Mesendoderm (in vitro differentiated cells): ENCODE measurements at places on chromosomes 2 and 18.

GRCh38 chr2:239724194-239724849 lies 300.8 kb downstream of the NDUFA10 start:
- no peak overlapping the region for H3K27ac ChIP-seq
- DNase-seq: no peak
- H3K36me3 ChIP-seq: no peaks in the 10 kb centered on the region
- no peak overlapping the region for H3K4me3 ChIP-seq

DNA sequence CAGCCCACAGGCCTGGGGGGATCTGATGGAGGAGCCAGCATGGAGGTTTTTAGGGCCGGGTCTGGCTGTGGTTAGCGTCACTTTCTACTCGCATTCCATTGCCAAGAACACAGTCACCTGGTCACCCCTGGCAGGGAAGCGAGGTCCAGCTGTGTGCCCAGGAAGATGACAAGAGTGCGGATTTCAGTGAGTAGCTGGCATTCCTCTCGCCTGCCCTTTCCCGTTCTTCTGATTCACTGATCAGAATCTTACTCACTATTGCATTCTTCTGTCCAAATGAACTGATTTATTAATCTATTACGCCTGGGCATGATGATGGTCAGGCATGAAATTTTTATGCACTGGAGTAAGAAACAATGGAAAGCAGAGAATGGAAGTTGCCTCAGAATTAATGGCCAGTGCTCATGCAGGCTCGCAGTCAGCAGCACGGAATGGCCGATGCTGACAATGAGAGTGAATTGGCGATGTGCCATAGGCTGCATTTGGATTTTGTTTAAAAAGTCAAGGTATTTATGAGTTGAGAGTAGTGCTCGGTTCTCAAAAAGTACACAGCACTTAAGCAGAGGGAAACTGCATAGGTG lies 76.4 kb upstream of the MGAT5 start:
- H3K27me3 ChIP-seq: no peaks in the 10 kb centered on the region
- no peaks in the 10 kb centered on the region for H3K36me3 ChIP-seq
- no peak overlapping the region for H3K4me3 ChIP-seq
- peak; percentile 33 for DNase-seq

GRCh38 chr18:77866351-77866750 lies 616.7 kb downstream of the GALR1 start:
- no peaks in the 10 kb centered on the region for H3K27me3 ChIP-seq
- no peak overlapping the region for H3K27ac ChIP-seq
- peak; percentile 37 for DNase-seq
- no peaks in the 10 kb centered on the region for H3K36me3 ChIP-seq
- H3K4me3 ChIP-seq: no peak overlapping the region

DNA sequence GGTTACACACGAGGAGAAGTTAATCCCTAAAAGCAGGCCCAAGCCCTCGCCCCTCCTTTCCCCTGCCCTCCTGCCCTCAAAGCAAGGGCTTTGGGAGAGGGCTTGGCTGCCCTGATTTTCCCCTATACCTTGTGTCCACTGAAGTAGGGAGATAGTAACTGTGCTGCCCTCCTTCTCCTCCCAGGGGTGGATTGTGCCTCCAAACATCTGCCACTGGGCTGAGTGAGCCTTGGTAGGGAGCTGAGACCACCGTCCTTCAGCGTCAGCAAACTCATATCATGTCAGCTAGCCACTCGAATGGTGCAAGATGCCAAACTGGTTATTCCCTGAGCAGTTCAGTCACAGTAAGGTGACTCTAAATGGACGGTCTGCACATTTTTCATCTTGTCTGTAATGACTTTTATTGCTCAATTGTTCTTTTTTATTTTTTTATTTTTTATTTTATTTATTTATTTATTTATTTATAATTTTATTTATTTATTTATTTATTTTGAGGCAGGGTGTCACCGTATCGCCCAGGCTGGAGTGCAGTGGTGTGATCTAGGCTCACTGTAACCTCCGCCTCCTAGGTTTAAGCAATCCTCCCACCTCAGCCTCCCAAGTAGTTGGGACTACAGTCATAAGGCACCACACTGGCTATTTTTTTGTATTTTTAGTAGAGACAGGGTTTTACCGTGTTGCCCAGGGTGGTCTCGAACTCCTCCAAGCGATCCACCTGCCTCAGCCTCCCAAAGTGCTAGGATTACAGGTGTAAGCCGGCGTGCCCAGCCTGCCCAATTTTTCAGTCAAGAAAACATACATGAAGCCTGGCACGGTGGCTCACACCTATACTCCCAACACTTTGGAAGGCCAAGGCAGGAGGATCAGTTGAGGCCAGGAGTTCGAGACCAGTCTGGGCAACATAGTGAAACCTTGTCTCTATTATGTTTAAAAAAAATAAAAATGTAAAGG lies 8.7 kb downstream of the PCBP1 start:
- H3K27me3 ChIP-seq: no peaks in the 10 kb centered on the region
- no peak overlapping the region for H3K4me3 ChIP-seq
- no peak for DNase-seq
- no peaks in the 10 kb centered on the region for H3K36me3 ChIP-seq

- H3K27me3 ChIP-seq: no peaks in the 10 kb centered on the region
- no peak for DNase-seq
Measured at GRCh38 chr18:74407888-74408287, 49.2 kb downstream of the DIPK1C start.

DNA sequence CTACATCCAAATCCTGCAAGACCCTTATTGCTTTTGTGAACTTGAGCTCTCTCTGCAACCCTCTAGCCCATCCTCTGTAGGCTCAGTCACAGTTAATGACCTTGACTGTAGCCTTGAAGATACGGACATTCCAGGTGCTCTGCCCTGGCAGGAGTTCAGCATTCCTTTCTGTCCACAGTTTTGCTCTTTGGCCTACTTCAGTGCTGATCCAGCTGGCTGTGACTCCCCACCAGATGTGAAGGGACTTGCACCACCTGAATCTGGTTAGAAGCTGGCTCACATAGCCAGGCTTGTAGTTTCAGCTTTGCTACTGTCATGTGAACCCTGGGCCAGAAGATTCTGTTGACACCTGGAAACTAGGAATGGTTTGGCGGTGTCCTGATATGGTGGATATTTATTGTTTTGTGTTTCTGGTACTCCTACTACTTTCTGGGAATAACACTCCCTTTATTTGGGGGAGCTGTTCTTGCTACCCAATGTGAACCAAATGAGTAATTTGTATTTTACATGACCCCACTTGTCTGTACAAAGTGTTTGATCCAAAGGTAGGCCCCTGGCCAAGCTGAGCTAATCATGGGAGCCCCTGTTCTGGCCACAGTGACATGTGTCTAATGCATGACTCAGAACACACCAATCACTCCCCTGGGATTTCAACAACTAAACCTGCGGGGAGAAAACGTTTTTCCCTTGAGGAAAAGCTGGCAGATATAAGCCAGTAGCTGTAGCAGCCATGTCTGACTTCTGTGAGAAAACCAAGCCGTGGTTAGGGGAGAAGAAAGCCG lies 73.4 kb downstream of the CDCA7 start:
- no peaks in the 10 kb centered on the region for H3K27me3 ChIP-seq
- no peak overlapping the region for H3K27ac ChIP-seq
- no peaks in the 10 kb centered on the region for H3K4me1 ChIP-seq
- H3K36me3 ChIP-seq: no peaks in the 10 kb centered on the region
- H3K4me3 ChIP-seq: no peak overlapping the region

DNA sequence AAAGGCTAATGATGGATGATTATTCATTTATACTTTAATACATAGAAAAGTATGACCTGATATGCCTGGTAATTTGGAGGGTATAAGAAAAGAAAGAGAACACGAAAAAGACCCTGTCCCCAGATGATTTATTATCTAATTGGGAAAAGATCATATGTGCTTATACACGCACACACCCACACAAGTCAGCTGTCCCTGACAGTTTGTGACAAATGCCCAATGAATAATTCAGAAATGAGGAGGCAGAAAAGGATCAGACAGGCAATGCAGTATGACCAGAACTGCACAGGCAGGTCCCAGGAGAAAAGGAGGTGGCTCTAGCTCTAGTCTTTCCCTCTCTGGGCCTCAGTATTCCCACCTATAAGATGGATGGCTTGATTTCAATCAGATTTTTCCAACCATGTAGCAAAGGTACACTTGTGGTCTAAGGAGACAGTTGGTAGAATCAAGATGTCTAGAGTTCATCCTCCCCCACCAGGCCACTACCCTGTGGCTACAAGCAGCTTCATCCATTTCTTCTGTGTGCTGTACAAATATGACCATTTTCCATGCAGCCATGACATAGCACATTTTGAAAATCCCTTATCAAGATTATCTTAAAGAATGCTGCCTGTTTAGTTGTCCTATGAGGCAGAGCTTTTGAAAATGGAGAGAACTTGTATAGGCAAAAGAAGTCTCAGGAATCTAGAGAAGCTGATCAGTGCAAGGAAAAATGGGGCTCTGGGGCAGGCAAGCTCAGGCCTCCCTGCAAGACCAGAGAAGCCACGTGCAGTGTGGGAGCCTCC lies 19.7 kb downstream of the CYRIA start:
- no peaks in the 10 kb centered on the region for H3K4me1 ChIP-seq
- H3K27ac ChIP-seq: no peak overlapping the region
- H3K4me3 ChIP-seq: no peak overlapping the region
- H3K27me3 ChIP-seq: no peaks in the 10 kb centered on the region

DNA sequence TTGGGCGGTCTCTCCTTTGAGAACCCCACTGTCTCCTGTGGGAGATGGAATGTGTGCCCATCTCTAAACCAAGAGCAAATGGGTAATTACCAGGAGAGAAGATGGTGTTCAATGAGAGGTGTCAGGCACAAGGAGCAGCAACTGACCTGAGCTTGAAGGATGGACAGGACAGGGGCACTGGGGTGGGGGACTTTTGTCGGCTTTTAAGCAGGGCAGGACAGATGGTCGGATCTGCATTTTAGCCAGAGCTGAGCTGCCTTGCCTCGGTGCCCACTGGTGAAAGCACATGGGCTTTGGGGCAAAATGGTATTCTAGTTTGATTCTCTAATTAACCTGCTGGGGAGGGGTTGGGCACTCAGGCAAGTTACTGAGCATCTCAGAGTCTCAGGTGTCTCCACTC lies 98.0 kb downstream of the INHBB start:
- H3K4me3 ChIP-seq: no peak overlapping the region
- no peaks in the 10 kb centered on the region for H3K36me3 ChIP-seq
- no peak for DNase-seq
- peaks cover 3% of the 10 kb centered on the region for H3K27me3 ChIP-seq
- H3K27ac ChIP-seq: no peak overlapping the region
- H3K4me1 ChIP-seq: no peaks in the 10 kb centered on the region

DNA sequence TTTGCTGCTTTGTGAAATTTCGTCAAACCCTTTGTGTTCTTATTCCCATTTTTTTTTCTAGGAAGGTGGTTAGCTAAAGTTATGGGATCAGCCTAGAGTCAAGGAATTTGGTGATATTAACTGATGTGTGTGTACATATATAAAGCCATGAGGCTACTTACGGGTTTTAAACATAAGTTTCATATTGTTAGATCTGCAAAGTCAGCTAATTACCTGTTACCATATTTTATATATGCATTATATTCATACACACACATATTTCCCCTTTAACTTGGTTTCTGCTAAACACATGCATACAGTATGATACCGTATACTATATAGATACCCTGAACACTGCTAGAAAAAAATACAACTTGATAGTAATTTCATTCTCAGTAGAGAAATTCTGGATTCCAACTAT lies 241.0 kb downstream of the NYAP2 start:
- H3K36me3 ChIP-seq: no peaks in the 10 kb centered on the region
- no peak overlapping the region for H3K27ac ChIP-seq
- no peak for DNase-seq
- H3K4me1 ChIP-seq: no peaks in the 10 kb centered on the region
